Uterus (tissue), 4 donors: ENCODE measurements at places on chromosomes 1 and 21. TPM values are rescaled to one million over a fixed set of nuclear protein-coding genes. Genes with fewer than 3 reads are reported as not detected.

The YARS1 gene
- 19.1 TPM for total RNA-seq

DNA sequence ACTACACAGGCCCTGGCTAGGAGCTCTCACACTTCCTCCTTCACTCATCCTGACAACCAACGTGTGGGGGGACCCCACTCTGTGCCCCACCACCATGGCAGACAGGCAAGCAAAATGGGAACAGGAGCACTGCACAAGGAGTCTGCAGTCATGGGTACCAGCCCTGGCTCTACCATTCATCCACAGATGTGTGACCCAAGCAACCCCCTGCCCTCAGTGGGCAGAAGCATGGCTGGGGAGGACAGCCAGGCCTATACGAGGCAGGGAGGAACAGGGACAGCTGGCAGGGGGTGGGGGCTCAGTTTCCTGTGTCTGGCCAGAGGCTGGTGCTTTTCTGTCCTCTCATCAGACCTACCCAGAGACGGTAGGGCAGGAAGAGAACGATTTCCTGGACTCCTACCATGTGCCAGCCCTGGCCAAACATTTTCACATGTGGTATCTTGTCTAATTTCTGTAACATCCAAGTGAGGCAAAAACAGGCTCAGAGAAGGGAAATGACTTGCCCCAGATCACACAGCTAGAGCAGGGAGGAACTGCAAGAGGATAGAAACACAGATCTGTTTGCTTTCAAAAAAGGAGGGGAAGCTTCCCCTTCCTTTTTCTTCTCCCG lies 178.0 kb downstream of the HIVEP3 start:
- DNase-seq, result no peak
- no peak overlapping the region for H3K4me3 ChIP-seq
- H3K36me3 ChIP-seq, result no peaks in the 10 kb centered on the region
- no peak overlapping the region for H3K27ac ChIP-seq
- H3K27me3 ChIP-seq, result no peaks in the 10 kb centered on the region
- H3K4me1 ChIP-seq, result no peaks in the 10 kb centered on the region

DNA sequence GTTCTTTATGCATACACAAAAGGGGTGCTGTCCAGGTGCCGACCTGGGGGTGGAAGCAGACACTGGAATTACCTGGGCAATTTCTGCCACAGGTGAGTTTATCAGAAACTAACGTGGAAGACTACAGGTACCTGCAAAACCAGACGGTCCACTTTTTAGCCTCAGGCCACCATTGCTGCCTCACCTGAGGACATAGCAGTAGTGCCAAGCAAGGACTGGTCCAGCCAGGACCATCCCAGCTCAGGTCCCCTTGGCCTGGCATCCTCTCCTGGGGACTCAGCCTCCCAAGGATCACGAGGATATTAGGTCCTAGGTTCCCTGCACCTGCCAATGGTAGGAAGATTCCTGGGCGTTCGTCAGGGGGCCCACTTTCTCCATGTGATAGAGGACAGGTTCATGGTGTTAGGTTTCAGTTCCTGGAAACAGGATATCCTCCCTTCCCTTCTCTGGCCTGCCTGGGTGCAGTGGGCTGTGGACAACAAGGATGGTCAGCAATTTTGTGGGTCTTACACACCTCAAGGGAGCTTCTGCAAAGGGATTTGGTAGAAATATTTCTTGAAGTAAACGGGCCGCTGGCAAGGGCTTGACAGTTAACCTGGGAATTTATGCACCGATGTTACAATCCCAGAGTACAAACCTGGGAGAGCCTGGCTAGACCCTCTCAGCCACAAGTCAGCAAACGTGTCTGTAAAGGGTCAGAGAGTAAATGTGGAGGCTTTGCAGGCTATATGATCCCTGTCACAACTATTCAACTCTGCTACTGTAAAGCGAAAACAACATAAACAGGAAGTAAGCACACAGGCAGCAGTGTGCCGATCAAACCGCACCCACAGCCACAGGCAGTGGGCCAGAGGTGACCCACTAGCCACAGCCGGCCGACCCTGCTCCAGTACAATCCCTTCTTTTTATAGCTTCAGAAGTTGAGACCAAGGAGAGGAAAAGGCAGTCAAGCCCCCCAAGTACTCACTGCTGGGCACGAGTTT lies 71.4 kb upstream of the RAB4A start:
- no peaks in the 10 kb centered on the region for H3K36me3 ChIP-seq
- no peak overlapping the region for H3K27ac ChIP-seq
- peaks cover 2% of the 10 kb centered on the region for H3K4me1 ChIP-seq
- H3K4me3 ChIP-seq, result no peak overlapping the region

DNA sequence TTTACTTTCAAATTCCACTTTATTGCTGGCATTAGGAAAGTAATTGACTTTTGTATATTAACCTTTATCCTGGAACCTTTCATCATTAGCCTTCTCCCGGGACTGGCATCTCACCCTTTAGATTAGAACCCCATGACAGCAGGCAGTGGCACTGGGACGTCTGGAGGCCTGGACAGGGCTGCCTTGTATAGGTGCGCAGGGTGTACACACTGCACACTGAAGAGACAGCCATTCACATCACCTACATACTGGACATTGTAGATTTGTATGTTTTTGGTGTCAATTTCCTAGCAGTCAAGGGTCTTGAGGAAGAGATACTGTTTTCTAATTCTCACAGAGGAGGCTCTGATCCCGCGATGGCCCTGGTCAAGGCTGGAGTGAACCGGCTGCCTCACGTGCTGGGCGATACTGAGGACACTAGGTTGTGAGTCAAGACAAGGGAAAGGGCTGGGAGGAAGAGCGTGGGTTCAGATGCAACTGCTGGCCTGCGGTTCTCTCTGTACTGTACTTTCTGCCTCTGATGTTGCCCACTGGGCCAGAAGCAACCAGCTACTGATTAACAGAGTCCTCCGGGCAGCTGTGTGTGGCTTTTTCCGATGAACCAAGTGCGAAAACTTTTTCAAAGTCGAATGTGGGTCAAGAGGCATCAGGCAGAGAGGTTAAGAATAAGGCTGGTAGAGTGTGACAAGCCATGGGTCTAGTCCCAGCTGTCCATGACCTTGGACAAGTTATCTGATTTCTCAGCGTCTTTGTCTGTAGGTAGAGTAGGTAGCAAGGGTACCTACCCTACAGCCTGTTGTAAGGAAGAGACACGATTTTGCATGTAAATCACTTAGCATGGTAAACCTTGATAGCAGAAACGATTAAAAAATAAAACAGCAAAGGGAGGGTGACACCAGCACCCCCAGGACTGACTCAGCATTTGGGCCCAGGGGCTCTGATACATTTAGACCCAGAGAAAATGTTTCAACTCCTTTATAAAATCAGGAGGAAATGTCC lies 38.2 kb upstream of the SLC25A33 start:
- H3K4me3 ChIP-seq, result no peak overlapping the region
- no peak for DNase-seq
- no peak overlapping the region for H3K27ac ChIP-seq
- H3K4me1 ChIP-seq, result no peaks in the 10 kb centered on the region
- no peaks in the 10 kb centered on the region for H3K36me3 ChIP-seq

The ATP6V1G3 gene
- not detected for total RNA-seq

The RAB25 gene
- total RNA-seq, result not detected

The FAM151A gene
- not detected for total RNA-seq

The DIRAS3 gene
- total RNA-seq, result not detected

DNA sequence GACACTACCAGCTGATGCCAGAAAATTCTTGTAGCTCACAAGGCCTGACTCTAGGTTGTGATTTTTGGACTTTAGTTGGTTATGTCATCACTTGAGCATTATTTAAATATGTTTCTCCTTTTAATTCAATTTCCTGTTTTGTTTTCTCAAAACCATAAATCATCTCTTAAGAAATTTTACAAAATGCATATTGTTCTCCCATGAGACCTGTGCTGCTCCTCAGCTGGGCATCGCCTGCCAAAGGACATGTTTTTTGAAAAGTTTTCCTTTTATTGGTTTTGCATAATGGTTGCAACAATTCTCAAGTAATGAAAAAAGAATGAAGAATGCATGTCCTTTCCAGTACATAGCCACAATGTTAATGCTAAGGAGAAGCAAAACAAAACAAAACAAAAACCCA lies 204.7 kb upstream of the LYPLAL1 start:
- H3K27ac ChIP-seq, result no peak overlapping the region
- H3K36me3 ChIP-seq, result no peaks in the 10 kb centered on the region
- H3K27me3 ChIP-seq, result no peaks in the 10 kb centered on the region

GRCh38 chr1:151655371-151655770 lies 43.5 kb downstream of the SNX27 start:
- H3K27ac ChIP-seq, result no peak overlapping the region
- no peaks in the 10 kb centered on the region for H3K4me1 ChIP-seq
- no peak overlapping the region for H3K4me3 ChIP-seq
- H3K27me3 ChIP-seq, result no peaks in the 10 kb centered on the region
- H3K36me3 ChIP-seq, result no peaks in the 10 kb centered on the region

The GUCA2A gene
- total RNA-seq, result not detected

The PROK1 gene
- total RNA-seq, result 1.4 TPM

DNA sequence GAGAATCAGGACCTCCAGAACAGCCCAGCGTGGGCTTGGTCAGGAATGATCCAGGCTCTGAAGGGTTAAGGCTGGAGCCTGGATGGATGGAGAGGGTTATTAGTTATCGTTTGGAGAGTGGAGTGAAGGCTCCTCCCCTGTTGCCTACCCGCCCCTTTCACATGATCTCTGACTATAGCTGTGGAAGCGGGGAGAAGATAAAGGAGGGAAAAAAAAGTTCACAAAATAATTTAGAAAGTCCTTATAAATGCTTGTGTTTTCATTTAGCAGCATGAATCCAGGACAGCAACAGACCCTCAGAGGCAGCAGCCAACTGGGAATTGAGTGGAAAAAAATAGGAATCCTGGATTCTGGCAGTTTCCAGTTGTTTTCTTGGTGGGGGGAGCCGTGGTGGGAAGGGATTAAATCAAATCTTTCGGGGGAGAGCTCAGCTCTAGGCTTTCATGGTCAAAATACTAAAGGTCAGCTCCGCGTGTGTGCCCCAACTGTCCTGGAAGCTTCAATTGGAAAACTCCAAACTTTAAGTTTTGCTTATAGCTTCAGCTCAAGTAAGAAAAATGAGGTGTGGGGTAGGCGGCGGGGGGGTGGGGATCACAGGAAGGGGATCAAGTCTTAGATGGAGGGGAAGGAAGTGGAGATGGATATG lies 595 bp upstream of the DDR2 start:
- peak; percentile 51 for DNase-seq
- peak overlapping the region; percentile 97 for H3K27ac ChIP-seq
- peaks cover 3% of the 10 kb centered on the region for H3K4me1 ChIP-seq
- peak overlapping the region; percentile 44 for H3K4me3 ChIP-seq
- H3K27me3 ChIP-seq, result no peaks in the 10 kb centered on the region
- no peaks in the 10 kb centered on the region for H3K36me3 ChIP-seq

DNA sequence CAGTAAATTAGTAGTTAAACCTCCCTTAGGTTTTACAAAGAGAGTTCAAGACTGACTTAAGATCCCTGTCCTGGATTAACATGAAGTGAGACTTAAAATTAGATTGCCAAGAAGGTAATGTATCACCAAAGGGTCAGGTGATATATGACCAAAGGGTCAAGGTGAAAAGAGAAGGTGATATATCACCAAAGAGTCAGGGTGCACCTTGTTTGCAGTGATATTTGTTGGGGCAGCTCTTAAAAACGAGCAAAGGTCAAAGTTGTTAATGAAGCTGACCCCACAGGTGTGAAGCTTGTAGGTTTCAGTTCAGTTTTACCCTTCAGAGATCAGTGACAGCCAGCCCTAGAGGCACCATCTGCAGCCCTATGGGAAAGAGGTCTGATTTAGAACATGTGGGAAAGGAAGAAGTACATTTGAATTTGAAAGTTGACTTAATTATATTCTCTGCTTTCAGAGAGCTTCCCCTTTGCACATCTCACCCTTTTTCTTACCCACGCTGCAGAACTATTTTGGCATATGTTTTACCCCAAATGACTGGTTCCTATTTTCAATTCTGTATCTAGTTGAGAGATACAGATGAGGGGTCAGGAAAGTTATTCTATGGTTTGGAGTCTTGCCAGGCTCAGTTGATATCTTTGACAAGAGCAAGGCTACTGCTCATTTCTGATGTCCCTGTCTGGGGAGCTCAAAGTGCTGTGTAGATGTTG lies 170.8 kb downstream of the S1PR1 start:
- no peaks in the 10 kb centered on the region for H3K4me1 ChIP-seq
- no peak overlapping the region for H3K27ac ChIP-seq
- H3K4me3 ChIP-seq, result no peak overlapping the region
- no peak for DNase-seq

GRCh38 chr1:3021233-3021671 lies at the start of gene ACTRT2:
TSS of gene ACTRT2 (plus strand) at chr1:3021467. CDS start at chr1:3021687, 220 bp downstream.
- H3K4me1 ChIP-seq, result no peaks in the 10 kb centered on the region
- no peak for DNase-seq
- H3K27ac ChIP-seq, result no peak within 1 kb of the TSS
- H3K4me3 ChIP-seq, result no peak within 1 kb of the TSS
- H3K36me3 ChIP-seq, result no peaks in the 10 kb centered on the region

DNA sequence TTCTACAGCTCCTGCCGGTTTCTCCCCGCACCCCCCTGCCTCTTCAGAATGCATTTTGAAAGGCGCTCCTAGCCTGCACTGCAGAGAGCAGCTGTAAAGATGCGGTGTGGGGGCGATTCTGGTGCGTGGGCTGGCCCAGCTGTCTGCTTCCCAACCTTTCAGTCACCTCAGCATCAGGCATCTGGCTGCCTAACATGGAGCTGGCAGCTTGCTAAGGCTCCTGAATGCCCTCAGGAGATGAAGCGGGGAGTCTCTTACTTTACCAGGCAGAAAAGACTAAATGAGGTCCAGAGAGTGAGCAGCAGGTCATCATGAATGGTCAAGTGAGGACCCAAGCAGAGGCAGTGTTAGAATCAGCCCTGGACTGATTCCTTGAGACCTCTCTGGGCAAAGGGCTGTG lies 8.7 kb downstream of the IER5 start:
- peak; percentile 39 for DNase-seq
- H3K4me1 ChIP-seq, result peaks cover 9% of the 10 kb centered on the region
- no peak overlapping the region for H3K4me3 ChIP-seq
- peak overlapping the region; percentile 72 for H3K27ac ChIP-seq
- no peaks in the 10 kb centered on the region for H3K27me3 ChIP-seq

The PGLYRP3 gene
- not detected for total RNA-seq

The GPX7 gene
- 5.9 TPM for total RNA-seq

- no peaks in the 10 kb centered on the region for H3K4me1 ChIP-seq
- no peak for DNase-seq
- no peaks in the 10 kb centered on the region for H3K27me3 ChIP-seq
Observed at GRCh38 chr1:19262047-19262446, 10.4 kb downstream of the MRTO4 start.

The POU3F1 gene
- not detected for total RNA-seq

DNA sequence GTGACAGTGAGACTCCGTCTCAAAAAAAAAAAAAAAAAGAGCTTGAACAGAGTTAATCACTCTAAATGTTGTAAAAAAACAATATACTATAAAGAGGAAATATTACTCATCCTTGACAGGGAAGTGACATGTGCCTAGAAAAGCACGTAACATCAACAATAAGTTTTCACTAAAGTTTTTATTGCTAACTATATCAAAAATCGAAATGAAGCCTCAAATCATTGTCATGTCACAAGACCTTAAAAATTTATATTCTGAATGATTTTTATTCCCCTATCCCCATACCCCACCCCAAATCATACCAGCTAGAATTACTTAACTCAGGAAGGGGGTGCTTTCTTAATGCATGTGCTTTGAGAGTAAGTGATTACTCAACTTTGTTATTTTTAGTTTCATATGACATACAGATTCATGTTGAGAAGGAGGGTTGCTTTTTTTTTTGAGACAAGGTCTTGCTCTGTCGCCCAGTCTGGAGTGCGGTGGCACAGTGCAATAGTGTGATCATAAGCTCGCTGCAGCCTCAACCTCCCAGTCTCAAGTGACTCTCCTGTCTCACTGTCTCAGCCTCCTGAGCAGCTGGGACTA lies 53.6 kb upstream of the MUTYH start:
- H3K27me3 ChIP-seq, result no peaks in the 10 kb centered on the region
- H3K4me1 ChIP-seq, result no peaks in the 10 kb centered on the region
- no peak overlapping the region for H3K4me3 ChIP-seq
- no peak for DNase-seq

The GFI1 gene
- 2.4 TPM for total RNA-seq

The EGLN1 gene
- 65.1 TPM for total RNA-seq

The TEDDM1 gene
- not detected for total RNA-seq
